LoVo (cell line): ENCODE measurements at places on chromosomes 1 and 21.

GRCh38 chr1:27481994-27482620 is 7.9 kb downstream of the WASF2 start:
- no peak for DNase-seq

DNA sequence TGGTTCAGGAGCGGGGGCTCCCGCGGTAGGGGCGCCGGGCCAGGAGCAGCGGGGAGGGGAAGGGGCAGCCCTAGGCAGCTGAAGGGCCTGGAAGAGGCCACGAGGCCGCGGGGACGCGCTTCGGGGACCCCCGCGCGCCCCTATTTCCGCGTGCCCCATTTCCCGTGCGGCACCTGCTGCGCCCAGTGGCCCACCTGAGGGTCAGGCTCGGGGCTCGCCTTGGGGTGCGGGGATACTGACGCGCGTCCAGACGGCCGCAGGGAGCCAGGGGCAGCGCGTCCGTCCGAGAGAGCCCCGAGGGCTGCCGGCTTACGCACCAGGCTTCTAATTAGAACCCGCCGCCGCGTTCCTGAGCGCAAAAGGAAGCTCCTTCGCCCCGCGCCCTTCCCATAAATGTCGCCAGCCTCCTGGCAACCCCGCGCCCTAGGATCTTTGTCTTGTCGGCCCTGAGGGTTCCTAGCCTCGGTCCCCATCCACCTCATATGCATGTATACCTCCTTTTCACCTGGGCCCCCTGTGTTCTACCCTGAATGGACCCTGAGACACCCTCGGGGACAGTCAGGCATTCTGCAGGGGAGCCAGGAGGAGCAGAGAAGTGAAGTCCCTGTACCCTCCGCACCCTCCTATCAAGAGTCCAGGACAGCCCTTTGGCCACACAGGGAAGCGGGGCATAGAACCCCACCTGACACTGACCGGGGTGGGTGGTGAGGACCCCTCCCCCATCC is 1.8 kb downstream of the WNT3A start:
- DNase-seq = no peak

DNA sequence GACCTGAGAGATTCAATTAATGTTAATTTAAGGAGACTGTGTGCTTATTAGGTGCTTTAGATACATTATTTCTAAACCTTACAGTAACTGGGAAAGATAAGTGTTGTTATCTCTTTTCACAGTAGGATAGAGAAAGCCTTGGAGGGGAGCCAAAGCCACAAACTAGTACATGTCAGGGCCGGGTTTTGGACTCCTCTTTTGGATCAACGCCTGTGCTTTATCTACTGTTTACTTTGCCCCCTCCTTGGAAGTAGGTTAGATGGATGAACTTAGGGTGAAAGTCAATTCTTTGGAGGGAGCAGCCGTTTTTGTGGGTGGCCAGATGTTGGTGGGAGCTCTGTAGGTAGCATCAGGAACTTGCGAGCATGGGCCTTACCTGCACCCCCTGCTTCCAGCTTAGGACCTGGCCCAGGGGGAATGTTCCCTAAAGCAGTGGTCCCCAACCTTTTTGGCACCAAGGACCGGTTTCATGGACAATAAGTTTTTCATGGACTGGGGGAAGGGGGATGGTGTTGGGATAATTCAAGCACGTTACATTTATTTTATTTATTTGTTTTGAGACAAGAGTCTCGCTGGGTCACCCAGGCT is 1.7 kb downstream of the HHAT start:
- DNase-seq = peak; percentile 27

DNA sequence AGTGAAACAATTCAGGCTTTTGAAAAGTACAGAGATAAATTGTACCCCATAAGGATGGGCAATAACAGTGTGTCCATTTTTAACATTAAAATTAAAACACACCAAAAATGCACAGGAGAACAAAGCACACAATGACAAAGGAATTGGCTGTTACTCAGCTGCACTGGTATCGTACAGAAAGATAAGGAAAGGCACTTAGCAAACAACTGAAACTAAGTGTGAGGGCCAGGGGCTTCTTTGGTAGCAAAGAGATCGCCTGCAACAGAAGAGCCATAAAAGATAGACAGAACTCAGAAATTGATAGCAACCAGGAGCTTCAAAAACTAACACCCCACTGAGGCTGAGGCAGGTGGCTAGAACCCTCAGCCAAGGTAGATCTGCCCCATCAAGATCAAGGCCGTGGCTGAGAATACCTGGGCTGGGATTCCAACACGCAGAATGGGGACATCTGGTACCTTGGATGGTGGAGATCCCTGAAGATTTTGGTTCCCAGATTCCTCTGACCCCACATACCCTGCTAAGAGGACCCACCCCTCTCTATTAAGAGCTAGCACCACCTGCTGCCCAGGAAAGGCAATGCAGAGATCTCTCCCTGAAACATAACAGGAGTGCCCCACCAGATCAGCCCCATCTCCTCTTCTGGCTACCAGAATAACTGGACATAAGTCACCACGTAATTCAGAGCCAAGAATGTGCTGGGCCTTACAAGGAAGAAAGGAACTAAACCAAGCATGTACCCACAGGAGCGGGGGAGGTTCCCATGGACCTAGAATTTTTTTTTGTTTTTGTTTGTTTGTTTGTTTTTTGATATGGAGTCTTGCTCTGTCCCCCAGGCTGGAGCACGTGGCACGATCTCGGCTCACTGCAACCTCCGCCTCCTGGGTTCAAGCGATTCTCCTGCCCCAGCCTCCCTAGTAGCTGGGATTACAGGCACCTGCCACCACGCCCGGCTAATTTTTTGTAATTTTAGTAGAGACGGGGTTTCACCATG is 16.2 kb downstream of the PLEKHO1 start:
- no peak for DNase-seq

GRCh38 chr1:32014948-32015273 is 1.2 kb downstream of the KHDRBS1 start:
- no peak for DNase-seq

- peak; percentile 78 for DNase-seq
These were observed 504.2 kb downstream of the SMYD3 start for GRCh38 chr1:246002725-246003441.

- DNase-seq = no peak
These were observed 171.7 kb downstream of the KCNJ6 start for GRCh38 chr21:37744551-37744950.
